Ovary (tissue), 10 donors: ENCODE measurements at places on chromosomes 5 and 9. TPM values are rescaled to one million over a fixed set of nuclear protein-coding genes. Genes with fewer than 3 reads are reported as not detected.

GRCh38 chr5:174191850-174192655 is 146.5 kb downstream of the NSG2 start:
- no peak for DNase-seq

DAB2 gene
- 34.1 TPM for total RNA-seq

TPD52L3 gene
- total RNA-seq: not detected

SPATA24 gene
- total RNA-seq: 4.0 TPM

PCDHGA10 gene
- 8.1 TPM for total RNA-seq

ARSI gene
- 1.3 TPM for total RNA-seq

OBP2B gene
- total RNA-seq: 0.77 TPM
